ENCODE measurements at places on chromosomes 12 and 14.
A peak's percentile ranks its signal among the peaks of the same experiment; 100 is the strongest.

DNA sequence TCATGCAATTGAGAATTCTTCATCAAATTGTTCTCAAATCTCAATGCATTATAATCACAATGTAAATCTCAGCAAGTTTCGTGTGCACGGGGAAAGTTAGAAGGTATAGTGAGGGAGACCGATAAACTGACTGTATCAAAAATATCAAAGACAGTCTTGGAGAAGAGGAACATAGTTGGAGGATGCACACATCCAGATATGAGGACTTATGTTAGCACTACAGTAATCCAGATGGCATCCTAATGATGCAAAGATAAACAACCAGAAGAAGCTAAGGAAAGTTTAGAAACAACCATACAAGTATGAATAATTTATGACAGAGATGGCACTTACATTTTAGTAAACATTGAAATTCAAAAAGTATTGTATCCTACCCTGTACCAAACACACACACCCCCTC, 760.1 kb downstream of the RPS29 start:
- no peak for DNase-seq

GRCh38 chr12:5996459-5996858, 51.4 kb upstream of the ANO2 start:
- no peak for DNase-seq

- peak; percentile 79 for DNase-seq
Observed at GRCh38 chr12:120584343-120585149, 3.3 kb upstream of the POP5 start.

DNA sequence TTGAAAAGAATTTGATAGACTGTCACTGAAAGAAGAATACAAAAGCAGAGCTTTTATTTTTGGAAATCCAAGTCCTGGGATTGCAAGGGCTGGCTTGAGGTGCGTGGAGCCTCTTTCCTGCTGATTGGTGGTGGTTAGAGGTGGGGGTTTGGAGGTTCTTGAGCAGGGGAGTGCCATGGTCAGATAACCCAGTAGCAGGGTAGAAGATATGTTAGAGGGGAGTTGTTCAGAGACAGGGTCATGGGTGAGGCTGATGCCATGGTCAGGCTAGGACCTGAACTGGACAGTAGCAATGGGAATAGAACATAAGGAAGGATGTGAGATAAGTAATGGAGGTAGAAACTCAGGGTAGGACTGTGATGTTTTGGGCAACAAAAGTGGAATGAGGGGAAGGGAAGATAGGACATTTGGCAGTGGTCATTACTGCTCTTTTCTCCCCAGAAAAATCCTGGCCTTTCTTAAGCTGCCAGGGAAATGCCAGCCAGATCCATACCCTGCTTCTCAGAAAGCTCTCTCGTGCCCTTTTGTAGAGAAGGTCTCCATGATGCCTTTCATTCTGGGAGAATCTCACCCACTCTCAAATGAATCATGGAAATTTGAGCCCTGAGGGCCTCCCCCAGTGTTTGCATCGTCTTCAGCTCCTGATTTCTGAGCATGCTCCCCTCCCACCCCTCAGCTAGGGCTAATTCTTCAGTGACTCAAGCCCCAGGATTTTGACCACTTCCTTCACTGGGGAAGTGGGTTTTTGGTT, 9.5 kb downstream of the EMP1 start:
- no peak for DNase-seq

DNA sequence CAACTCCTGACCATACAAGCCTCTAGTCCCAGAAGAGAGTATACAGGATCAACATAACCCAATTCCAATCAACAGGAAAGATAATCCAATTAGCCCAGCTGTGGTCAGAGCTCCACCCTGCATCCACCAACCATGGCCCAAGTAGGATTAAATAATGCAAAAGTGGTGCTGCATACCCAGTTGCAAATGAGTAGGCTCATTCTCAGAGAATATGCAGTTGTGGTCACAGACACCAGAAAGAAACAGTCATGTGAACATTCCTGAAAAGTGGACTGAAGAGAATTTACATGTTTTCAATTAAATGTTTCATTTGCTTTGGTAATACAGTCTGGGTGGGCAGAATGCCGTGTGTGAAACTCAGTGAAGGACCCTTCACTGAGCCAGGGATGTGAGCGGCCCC, 167.2 kb upstream of the BMP4 start:
- DNase-seq, result no peak

DNA sequence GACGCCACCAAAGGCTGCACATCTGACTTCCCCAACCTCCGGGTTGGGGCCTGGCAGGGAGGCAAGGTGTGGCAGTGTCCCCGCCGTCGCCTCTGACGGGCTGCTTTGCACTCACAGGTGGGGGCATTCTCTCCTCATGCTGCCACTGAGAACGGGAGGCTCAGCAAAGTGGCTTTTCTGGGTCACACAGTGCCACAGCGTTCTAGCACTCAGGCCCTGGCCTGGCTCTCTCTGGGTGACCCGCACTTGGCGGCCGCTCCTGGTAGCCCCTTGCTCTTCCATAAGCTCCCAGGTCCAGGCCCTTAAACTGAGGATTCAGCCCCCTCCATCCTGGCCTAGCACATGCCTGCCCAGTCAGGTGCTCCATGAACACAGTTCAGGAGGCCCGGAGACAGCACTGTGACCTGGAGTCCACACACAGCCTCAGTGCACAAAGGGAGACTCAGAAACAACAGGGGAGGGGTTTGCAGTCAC, 25.2 kb downstream of the SERPINA1 start:
- no peak for DNase-seq

- DNase-seq, result no peak
Observed at GRCh38 chr12:571795-572531, 91.3 kb downstream of the NINJ2 start.

DNA sequence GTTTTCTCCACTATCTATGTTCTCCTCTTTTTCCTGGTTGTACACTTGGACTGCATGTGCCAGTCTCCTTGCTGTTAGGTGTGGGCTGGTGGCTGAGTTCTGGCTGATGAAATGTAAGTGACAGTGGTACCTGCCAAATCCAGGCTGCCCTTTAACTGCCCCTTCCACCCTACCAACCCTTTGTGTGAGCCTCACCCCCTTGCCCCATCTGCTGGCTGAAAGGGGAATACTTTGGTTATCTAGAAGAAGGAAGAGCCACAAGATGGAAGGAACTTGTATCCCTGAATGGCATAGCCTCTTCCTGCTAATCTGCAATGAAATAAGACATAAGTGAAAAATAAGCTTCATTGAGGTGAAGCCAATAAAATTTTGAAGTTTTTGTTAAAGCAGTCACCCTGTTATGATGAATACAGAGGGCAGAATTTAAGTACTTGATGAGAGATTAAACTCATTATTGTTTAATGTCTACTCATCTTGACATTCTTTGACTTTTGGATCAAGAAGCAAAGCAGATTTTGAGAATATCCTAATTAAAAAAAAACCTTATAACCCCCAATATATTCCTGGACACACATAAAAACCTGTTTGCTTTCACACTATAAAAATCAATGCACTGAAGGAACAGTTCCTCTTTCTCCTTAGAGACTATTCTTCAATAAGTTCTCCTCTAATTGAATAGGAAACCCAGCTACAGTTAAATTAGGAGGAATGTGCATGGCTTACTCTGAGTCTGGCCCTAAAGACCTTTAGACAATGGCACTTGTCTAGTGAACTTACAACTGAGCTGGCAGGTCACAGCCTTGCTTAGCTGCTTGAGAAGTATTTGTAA, 262.6 kb upstream of the BTG1 start:
- DNase-seq, result peak; percentile 53

- no peak for DNase-seq
Observed at GRCh38 chr12:105706321-105706972, 376.0 kb downstream of the C12orf75 start.

DNA sequence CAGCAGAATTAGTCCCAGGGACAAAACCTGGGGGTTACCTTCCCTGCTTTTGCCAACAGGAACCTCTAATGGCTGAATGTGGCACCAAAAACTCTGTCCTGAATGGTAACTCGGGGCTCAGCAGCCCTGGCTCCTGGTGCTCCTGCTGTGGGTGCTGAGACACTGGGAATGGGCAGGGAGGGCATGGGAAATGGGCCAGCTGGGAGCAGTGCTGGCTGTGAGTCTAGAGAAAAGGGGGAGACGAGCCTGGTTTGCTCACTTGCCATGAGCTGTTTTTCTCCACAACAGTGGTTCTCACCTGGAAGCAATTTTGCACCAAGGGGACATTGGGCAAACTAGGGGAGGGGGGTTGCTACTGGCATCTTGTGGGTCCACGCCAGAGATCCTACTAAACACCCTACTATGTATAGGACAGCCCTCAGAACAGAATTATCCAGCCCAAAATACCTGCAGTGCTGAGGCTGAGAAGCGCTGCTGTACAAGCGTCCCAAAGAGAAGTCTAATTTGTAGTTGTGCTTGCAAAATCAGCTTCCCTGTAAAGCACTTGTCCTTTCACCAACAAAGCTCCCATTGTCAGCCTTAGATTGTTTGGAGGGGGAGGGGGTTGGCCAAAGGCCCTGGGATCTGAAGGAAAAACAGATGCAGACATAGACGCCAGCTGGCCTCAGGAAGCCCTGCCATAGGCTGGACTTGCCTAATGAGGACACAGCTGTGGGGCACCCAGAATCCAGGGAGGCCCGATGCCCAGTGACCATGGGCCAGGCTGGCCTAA, 3.6 kb downstream of the LRRC74A start:
- no peak for DNase-seq

DNA sequence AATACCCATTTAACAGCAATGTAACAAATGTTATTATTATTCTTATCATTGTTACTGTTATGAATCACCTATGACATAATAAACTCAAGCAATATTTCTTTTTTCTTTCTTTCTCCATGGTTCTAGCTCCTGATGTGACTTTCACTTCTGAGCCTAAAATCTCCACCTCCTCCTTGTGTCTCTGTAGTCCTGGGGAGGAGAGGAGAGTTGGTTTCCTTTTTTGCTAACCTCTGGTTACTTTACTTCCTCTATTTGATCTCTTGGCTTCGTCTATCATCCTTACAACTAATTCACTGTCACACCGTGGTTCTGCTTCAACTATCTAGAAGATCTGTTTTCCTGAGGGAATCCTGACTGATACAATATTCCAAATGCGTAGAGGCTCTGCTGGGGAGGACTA, 456.6 kb downstream of the VRK1 start:
- no peak for DNase-seq
